ENCODE measurements at places on chromosomes 1 and 21.

DNA sequence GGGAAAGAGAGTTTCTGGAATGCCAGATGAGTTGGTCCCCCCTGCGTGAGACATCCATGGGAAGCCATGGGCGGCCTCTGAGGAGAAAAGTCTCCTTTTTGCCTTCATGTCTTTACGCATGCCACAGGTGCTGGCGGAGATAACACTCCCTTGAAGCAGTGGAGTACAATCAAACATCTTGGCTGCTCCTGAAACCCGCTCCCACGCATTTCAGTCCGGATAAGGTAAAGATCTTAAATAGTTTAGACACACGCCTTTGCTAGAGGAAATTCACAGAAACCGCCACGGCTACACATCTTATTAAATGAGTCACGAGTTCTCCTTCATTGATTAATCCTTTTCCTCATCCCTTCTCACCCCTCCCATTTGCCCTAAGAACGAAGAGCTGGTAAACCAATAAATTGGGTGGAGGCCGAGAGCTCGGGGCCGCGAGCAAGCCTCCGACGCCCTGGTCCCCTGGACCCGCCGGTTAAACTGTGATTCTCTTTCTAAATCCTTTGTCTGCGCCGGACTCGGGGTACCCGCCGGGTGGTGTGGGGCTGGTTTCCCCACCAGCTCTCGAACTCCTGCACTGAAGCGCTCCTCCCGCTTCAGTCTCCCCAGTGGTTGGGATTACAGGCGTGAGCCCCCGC, 6.6 kb upstream of the ZNF669 start:
- no peak for DNase-seq

GRCh38 chr21:28294051-28294450, 698.6 kb downstream of the LTN1 start:
- no peak for DNase-seq

DNA sequence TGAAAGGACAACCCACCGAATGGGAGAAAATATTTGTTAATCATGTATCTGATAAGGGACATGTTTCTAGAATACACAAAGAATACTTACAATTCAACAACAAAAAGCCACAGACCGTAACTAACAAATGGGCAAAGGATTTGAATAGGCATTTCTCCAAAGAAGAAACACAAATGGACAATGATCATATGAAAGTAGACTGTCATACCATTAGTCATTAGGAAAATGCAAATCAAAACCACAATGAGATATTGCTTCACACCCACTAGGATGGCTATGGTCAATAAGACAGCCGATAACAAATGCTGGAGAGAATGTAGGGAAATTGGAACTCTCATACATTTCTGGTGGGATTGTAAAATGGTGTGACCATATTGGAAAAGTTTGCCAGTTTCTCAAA, 367.2 kb upstream of the SGIP1 start:
- DNase-seq, result no peak

DNA sequence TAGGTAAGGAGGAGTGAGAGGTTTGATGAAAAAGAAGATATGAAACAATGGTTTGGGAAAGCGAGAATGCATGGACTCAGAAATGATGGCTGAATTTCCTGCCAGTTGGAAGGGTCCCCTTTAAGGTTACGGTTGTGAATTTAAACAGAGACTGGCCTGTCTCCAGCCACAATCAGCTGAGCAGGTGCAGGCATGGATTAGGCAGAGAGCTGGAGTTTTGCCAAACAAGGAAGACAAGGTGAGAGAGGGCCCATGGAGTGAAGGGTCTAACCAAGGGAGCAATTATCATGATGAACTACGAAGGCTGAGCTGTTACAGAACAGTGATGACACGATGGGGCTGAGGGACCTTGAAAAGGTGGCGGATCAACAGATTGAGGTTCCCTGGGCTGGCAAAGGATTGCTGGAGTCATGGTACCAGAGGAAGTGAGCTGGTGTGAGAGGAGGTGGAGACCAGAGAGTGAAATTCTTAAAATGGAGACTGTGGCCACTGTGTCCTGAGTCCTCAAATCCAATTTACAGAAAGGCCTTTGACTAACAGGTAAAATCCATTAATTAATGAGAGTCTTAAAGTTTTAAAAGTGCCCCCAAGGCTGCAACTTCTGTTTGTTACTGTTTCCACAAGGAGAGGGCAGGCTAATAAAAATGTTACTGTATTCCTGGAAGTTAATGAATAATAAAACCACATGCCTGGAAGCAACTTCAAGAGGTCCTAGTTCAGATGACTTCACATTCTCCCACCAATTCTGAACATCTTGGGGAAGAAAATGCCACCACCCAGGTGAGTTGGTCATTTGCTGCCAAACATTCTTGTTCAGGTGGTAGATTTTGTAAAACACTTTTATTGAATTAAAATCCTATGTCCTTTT, 41.5 kb downstream of the LHX9 start:
- DNase-seq, result no peak

DNA sequence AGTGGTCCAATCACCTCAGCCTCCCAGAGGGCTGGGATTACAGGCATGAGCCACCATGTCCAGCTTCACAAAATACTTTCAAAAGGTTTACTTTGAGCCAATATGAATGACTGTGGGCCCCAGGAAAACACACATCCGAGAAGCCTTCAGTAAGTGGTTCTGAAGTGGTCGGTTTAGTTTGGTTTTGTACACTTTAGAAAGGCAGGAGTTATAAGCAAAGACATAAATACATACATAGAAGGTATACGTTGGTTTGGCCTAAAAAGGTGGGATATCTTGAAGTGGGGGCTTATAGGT, 3.2 kb upstream of the MIB2 start:
- DNase-seq, result no peak

GRCh38 chr1:24763671-24764070, 18.4 kb downstream of the CLIC4 start:
- DNase-seq, result no peak

DNA sequence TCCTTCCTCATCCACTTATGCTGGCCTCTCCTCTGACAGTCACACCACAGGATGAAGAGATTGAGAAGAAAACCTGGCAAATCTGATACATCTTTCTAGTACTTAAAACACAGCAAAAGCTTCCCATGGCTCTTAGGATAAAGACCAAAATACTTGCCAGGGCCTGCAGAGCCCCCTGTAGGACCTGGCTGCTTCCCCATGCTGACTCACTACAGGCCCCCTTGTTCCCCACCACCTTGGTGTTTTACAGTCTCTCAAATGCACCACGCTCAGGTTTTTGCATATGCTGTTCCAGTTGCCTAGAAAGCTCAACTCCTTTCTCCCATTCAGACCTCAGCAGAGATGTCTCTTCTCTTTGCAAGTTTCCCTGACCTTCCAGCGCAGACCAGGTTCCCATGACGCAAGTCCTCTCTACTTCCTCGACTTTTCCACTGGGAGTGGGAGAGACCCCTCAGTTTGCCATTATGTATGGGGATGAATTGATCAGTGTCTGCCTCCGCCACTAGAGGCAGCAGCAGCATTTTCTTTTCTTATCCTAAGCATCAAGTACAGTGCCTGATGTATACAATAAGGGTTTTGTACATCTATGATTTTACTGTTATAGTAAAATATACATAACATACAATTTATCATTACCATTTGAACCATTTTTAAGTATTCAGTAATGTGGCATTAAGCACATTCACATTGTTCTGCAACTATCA, 113.8 kb upstream of the C8B start:
- DNase-seq, result no peak

DNA sequence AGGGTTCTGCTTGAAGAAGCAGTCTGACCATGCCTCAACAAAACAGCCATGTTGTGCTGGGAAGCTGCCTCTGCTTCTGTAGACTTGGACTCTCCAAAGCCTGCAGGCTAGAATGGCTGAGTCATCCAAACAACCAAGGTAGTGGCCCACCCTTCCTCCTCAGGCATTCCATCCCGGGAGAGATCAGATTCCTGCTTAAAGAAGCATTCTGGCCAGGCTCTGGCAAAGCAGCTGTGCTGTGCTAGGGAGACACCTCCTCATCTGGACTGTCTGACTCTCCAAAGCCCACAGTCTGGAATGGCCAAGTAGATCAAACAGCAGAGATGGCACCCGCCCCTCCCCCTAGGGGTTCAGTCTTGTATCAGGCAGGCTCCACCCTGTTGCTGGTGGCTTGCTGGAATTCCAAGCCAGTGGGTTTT, 38.3 kb upstream of the F3 start:
- DNase-seq, result no peak

GRCh38 chr1:223832637-223832943, 13.2 kb downstream of the TP53BP2 start:
- no peak for DNase-seq

GRCh38 chr1:209617047-209617673, 33.6 kb downstream of the CAMK1G start:
- DNase-seq, result peak; percentile 40

- DNase-seq, result peak; percentile 81
Measured at GRCh38 chr1:111576547-111576946, 43.0 kb upstream of the RAP1A start.

- DNase-seq, result no peak
Measured at GRCh38 chr1:85447006-85447943, 17.7 kb downstream of the DDAH1 start.

GRCh38 chr1:111920221-111921024, 69.0 kb downstream of the KCND3 start:
- DNase-seq, result no peak

DNA sequence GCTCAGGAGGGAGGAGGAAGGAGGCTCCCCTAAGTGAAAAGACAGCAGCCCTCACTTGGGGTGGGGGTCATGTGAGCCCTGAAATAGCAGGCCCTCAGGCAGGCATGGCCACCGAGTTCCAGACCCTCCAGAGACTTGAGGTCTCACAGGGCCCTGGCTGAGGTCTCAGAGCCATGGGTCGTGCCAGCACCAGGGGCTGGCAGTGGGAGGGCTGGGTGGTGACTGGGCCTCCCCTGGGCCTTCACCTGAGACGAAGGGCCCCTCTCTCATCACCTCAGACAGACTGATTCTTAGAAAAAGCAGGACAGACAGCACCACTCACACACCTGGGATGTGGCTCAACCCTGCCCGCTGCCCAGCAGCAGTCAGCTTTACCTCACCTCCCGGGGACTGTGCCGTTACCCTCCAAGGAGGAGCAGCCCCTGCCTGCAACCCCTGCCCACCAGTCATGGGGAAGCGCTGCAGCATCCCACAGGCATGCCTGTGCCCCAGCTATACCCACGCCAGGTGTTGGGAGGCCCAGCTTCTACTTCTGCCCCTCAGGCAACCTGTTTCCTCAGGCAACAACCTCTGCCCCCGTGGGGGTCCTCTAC, 42.6 kb upstream of the LRP8 start:
- DNase-seq, result peak; percentile 39

GRCh38 chr1:109641078-109641740, 14.7 kb upstream of the GSTM4 start:
- DNase-seq, result peak; percentile 20

DNA sequence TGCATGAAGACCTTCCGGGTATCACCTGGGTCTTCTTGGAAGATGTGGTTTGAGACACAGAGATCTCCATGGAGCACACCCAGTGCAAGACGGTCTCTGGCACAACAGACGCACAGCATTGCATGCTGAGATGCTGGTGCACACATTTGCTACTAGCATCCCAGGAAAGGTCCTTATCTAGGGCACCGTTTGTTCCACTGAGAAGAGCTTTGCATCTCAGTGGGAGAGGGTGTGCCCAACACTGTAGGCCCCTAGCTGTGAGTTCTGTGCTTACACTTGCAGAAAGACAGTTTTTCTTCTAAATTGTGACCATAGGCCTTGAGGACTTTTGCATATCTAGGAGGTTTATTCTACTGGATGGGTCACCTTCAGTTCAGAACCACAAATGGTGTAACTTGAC, 554.1 kb downstream of the MATN1 start:
- no peak for DNase-seq

GRCh38 chr1:218711001-218711400, 365.9 kb downstream of the TGFB2 start:
- DNase-seq, result no peak

GRCh38 chr1:201091256-201091655, 21.0 kb downstream of the CACNA1S start:
- DNase-seq, result no peak

DNA sequence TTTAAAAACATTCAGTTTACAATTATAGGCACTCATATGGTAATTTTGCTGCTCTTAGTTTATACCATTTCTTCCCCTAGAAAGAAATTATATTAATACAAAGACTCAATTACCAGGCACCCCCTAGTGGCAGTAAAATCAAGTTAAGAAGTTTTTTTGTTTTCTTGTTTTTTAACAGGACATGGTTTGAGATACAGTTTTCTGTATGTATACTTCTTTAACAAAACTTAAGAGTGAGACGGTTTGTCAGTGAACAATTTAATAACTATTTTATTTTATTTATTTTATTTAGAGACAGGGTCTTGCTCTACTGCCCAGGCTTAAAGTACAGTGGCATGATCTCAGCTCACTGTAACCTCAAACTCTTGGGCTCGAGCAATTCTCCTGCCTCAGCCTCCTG, 224.6 kb downstream of the FAF1 start:
- no peak for DNase-seq

DNA sequence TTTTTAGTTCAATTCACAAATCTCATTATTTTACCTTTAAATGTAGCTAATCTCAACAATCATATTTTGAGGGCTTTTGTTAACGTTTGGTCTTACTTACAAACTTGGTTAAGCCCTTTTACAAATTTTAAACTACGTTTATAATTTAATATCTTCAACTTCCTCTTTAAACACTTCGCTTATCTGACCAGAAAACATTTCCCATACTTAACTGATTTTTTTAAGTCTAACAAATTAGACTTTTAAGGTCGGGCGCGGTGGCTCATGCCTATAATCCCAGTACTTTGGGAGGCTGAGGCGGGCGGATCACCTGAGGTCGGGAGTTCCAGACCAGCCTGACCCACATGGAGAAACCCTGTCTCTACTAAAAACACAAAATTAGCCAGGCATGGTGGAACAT, 300.9 kb downstream of the LMX1A start:
- no peak for DNase-seq

DNA sequence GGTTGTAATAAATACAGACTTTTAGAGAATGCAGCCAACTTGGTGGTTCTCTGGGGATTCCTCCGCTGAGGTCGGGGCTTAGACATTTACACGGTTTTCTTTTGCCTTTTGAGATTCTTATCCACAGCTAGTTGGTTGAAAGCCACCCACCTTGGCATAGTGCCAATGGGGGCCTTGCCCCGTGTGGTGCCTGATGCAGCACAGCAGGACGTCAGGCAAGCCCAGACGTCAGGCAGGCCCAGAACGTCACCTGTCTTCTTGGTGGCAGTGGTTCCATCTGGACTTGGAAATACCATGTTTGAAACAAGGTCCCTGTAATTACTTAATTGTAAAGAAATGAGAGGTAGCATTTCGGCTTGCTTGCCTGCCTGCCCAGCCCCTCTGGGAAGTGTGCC, 78.5 kb downstream of the GALNT2 start:
- DNase-seq, result no peak

- DNase-seq, result no peak
Measured at GRCh38 chr1:164644774-164645644, 86.0 kb downstream of the PBX1 start.

- DNase-seq, result no peak
Measured at GRCh38 chr1:42998386-42998785, 39.7 kb upstream of the SLC2A1 start.

- no peak for DNase-seq
Measured at GRCh38 chr1:30775433-30775975, 17.9 kb upstream of the LAPTM5 start.

DNA sequence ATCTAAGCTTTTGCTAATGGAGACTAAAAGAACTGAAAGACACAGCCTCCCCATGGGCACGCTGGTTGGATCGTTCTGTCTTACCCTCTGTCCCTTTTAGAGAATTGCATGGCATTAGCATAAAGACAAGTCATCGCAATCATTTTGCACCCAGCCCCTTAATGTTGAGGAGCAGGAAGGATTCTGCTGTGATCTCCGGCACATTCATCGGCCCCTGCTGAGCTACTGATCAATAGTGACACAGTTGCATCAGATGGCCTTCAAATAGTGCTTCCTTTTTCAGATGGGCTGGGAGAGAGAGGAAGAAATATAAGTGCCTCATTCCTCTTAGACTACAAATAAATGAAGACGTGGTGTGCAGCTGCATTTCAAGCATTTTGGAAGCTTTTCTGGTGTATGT, 75.4 kb downstream of the NOS1AP start:
- no peak for DNase-seq
